CD14-positive monocyte (primary cell): ENCODE measurements at places on chromosomes 16 and 17.

DNA sequence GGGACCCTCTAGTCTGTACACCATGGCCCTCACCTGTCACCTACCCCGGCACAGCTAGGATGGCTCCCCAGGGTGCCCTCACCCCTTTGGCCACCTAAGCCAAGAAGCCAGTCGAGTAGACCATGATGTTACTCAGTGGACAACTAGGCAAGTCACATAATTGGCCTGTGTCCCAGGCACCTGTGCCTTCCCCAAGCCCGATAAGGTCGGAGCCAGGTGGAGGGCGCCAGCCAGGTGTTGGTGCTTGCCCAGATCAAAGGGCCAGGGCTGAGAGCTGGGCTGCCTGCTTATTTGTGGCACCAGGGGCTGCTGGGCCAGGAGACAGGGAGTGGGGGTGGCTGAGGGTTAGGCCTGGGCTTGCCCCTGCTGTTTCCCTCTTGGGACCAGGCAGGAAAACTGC lies 16.8 kb downstream of the SPNS2 start:
- DNase-seq, result no peak

- DNase-seq, result no peak
Measured at GRCh38 chr17:27320222-27320560, 26.3 kb downstream of the WSB1 start.

DNA sequence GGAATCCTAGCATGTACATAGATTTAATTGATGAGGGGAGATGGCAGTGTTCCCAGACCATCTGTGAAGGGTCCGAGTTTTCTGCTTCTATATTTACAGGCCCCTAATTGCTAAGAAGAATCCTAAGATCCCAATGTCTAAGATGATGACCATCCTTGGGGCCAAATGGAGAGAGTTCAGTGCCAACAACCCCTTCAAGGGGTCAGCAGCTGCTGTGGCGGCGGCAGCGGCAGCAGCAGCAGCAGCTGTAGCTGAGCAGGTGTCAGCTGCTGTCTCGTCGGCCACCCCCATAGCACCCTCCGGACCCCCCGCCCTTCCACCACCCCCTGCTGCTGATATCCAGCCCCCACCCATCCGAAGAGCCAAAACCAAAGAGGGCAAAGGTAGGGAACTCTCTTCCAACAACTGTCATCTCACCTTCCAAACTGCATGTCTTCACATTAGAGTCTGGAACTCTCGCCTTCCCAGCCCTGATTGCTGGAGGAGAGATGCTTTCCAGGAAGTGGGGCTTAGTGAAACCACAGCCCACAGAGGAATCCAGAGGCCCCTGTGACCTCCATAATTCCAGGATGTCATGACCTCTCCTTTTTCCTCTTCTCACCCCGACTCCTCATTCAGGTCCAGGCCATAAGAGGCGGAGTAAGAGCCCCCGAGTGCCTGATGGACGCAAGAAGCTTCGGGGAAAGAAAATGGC lies 4.7 kb downstream of the CHD3 start:
- DNase-seq, result no peak

DNA sequence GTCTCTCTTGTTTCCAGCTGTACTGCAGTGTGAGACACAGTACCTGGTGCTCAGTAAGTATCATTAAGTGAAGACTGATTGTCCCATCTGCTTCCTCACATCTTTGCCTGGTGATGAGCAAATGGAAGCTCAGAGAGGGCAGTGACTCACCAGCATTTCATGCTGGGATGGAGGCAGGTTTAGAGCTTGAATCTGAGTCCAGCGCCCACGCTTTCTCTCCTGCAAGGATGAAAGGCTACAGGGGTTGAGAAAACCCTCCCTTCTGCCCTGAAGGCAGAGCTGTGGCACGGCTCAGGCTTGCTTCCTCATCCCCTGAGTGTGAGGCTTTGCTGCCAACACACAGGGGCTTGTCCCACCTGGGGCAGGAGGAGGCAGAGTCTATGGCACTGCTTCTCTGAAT lies 1.5 kb upstream of the RNF112 start:
- DNase-seq, result no peak

- no peak for DNase-seq
Measured at GRCh38 chr17:45784741-45785479, 790 bp downstream of the CRHR1 start.

- no peak for DNase-seq
Measured at GRCh38 chr17:33451221-33451620, 158.1 kb upstream of the ASIC2 start.

GRCh38 chr16:3623642-3624041 lies 12.2 kb upstream of the SLX4 start:
- no peak for DNase-seq

DNA sequence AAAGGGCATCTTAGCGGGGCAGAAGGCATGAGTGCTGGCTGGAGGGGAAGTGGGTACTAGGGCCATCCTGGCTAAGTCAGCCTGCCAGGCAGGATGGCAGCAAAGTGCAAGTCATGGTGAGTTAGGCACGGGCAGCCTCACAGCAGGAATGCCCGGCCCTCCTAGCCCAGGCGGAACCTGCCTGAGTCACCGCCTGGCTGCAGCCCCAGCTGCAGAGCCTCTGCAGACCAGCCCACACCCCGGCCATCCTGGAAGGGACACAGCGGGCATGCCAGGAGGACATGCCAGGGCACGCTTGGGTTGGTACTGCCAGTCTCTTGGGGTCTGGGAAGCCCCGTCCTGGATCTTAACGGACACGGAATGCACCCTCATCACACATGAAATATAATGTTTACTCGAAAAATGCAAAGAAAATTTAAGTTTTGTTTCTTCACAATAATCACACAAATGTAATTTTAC lies 5.0 kb upstream of the ALDH3A1 start:
- DNase-seq, result peak; percentile 94

- no peak for DNase-seq
Measured at GRCh38 chr17:32590974-32591373, 104.2 kb downstream of the CDK5R1 start.

DNA sequence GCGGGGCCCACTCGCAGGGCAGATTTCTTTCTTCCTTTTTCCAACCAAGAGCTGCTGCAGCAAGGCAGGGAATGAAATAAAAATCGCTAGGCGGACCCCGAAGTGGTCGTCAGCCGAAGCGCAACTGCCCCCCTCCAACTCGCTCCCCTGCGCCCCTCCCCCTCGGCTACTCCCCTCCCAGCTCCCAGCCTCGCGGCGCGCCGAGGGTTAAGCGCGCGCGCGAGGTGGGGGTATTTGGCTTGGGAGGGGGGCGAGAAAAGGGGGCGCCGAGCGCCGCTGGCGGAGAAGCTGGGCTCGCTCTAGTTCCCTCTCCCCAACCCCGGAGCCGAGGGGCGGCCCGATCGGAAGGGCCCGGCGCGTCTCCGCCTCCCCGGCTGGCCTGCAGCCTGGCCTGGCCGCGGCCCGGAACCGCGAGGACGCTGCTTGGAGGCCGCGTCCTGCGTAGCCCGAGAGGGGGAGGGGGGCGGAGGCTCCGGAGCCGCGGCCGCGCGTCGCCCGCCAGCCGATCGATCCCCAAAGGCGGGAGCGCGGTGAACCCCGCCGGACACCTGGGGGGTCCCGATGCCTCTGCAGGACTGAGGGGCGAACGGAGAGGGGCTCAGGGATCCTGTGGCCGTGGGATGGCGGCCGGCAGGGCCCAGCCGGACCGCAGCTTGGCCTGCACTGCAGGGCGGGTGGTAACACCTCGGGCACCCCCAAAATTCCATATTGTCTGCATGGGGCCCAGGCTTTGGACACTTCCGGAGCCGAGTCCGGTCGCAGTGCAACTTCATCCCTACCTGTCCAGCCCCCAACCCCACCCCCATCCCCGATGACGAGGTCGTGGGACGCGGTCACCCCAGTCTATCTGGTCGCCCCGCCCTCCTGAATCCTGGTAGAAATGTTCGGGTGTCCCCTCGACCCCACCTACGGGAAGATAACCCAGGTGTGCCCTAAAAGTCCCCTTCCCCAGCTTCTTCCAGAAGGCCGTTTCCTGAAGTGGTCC lies 4.9 kb upstream of the CBX4 start:
- peak; percentile 32 for DNase-seq

DNA sequence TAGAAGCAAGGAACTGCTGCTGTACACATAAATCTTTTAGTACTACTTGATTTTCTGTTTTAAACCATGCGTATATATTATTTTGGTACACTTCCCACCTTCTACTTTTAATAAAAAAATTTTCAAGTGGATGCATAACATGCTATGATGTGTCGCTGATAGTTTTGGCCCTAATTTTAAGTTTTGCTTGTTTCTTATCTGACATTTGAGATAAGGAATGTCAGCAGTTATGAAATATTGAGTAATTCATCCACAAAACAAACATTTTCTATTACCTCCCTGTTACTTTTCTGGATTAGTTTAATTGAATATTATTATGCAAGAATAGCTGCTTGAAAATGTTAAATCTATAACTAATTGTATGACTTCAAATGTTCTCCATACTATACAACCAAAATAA lies 35.8 kb downstream of the N4BP1 start:
- DNase-seq, result no peak

- DNase-seq, result no peak
Measured at GRCh38 chr17:77726549-77727006, 231.9 kb upstream of the TNRC6C start.

DNA sequence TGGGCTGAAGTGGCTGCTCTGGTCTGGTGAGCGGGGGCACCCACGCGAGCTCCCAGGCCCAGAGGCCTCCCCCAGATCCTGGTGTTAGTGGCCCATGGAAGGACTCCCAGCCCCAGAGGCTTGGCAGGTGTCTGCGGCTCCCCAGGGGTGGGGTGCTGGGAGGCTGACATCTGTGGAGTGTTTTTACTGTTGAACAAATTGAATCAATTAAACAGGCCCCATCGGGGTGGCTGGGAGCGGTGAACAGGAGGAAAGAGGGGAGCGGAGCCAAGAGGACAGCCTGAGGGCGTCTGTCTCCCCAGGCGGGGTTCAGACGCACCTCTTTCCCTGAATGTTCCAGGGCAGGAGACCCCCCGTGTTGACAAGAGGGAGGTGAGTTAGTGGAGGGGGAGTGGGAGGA lies 29.9 kb downstream of the ACTG1 start:
- DNase-seq, result no peak

GRCh38 chr17:68954146-68954896 lies 871 bp downstream of the ABCA8 start:
- no peak for DNase-seq

GRCh38 chr17:66676421-66676820 lies 158.5 kb upstream of the CACNG5 start:
- DNase-seq, result no peak

DNA sequence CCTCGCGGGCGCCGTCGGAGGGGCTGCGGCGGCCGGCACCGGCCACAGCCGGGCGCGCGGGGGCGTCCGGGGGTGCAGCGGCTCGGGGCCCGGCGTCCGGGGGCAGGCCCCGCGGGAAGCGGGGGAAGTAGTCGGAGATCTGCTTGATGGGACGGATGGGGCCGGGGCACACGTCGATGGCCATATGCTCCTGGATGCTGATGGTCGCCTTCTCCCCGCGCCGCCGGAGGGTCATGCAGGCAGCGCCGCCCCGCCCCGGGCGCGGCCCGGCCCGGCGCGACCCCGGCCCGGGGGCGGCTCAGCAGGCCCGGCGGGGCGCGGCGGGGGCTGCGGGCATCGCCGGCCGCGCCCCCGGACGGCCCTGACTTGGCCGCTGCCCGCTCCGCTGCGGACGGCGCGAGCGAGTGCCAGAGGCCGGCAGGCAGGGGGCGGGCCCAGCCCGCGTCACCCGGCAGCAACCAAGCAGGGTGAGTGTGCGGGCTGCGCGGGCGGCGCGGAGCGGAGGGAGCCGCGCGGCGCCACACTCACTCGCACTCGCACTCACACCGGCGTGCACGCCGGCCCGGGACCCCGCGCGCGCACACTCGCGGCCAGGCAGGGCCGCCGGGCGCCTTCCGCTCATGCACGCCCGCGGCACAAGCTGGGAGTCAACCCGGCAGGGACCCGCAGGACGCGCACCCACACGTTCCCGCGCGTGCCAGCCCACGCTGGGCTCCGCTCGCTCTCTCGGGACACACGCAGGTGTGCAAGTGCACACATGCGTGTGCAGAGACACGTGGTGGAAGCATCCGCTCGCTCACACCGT lies at the start of gene DOC2B:
DOC2B (minus strand) TSS at position 406 of the 805 bp plus-strand sequence; CDS start at position 235, 171 bp downstream.
- peak; percentile 39 for DNase-seq

DNA sequence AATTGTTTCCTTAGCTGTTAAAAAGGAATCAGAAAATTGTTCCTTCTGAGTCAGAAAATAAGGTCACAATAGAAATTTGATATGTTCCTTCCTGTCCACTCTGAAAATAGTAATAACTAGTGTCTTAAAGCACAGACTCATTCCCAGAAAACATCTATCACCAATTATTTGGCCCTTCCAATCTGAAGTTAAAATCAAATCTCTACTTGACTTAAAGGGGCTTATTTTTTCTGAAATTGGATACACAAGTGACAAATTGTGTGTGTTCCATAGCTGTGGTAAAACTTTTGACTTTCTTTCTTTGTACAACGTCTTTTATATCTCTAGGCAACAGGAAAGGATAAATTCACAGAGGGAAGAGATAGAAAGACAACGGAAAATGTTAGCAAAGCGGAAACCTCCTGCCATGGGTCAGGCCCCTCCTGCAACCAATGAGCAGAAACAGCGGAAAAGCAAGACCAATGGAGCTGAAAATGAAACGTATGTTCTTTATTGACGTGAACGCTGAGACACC lies 54.5 kb upstream of the MRC2 start:
- no peak for DNase-seq

DNA sequence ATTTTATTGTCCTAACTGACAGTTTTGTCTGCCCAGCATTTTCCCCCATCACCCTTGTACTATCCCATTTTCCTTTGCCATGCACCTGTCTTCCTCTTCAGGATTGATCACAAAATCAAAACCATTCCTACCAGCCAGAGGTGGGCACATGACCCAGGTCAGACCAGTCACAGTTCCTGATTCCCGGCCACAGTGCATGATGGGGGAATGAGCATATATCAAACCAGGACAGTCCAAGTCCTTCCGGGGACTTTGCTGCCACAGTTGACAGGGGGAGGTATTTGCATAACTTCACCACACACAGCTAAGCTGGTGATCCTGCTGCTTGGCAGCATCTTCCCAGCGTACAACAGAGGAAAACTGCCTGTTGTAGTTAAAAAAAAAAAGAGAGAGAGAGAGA lies 493.9 kb downstream of the WWOX start:
- no peak for DNase-seq

- no peak for DNase-seq
Measured at GRCh38 chr17:76986365-76986764, 118.2 kb downstream of the MGAT5B start.

GRCh38 chr17:2237521-2237921 lies 66.1 kb downstream of the SMG6 start:
- no peak for DNase-seq

DNA sequence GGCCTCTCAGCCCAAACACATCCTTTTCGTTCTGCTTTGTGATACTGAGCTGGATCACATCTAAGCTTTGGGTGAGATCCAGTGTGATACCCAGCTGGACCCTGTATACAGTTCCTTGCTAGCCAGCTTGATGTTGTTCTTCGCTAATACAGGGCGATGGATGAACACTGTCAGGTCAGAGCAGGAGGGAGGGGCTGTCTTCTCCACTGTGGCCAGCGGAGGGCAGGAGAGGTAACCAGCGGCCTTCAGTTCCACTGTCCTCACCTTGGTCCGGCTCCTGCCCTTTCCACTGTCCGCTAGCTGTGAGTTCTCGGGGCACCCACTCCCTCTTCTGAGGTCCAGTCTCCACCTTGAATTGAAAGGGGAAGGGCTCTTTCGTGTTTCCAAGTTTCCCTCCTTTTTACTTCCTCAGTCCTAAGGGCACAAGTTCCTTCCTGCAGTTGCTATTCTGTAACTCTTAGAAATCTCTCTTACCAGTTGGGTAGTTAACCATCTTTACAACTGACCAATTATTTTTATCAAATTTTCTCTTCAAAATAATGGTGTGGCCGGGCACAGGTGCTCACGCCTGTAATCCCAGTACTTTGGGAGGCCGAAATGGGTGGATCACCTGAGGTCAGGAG lies 3.0 kb upstream of the ZNF213 start:
- peak; percentile 35 for DNase-seq

GRCh38 chr16:20916942-20917341 lies 16.4 kb downstream of the LYRM1 start:
- peak; percentile 53 for DNase-seq
